ENCODE measurements at places on chromosomes 1 and 21.

GRCh38 chr1:180026556-180026955, 71.9 kb downstream of the CEP350 start:
- H3K36me3 ChIP-seq, result peaks cover 7% of the 10 kb centered on the region
- no peaks in the 10 kb centered on the region for H3K27me3 ChIP-seq
- H3K4me1 ChIP-seq, result peaks cover 10% of the 10 kb centered on the region

DNA sequence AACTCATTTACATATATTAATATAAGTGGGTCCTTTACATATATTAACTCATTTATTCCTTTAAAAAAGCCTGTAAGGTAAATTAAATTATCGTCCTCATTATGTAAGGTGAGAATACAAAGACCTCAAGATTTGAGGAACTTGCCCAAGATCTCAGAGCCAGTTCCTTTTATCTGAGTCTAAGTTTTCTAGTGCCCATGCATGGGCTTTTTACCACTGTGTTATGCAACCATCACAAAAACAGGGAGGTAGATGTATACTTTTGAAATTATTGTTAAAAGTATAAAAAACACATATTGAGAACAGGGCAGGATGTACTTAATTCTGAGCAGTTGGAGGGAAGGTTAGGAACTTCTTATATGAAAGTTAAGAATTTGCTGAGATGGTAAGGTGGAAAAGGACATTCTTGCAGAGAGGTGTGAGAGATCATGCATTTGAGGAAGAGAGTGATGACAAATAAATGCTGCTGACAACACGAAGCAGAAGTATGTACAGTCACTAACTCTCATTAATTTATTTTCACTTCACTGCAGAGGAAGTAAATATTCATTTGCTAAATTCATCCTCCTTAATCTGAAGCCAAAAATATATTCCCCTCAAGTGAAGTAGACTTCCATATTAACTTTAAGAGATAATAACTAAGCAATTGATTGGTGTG, 28.9 kb upstream of the LYPLAL1 start:
- no peaks in the 10 kb centered on the region for H3K4me1 ChIP-seq
- H3K4me3 ChIP-seq, result no peak overlapping the region
- DNase-seq, result no peak
- H3K36me3 ChIP-seq, result no peaks in the 10 kb centered on the region

- peak overlapping the region; percentile 95 for H3K4me3 ChIP-seq
- no peaks in the 10 kb centered on the region for H3K27me3 ChIP-seq
- peak overlapping the region; percentile 90 for H3K27ac ChIP-seq
- DNase-seq, result no peak
- H3K4me1 ChIP-seq, result peaks cover 14% of the 10 kb centered on the region
Observed at GRCh38 chr1:96721053-96721415, 550 bp upstream of the PTBP2 start.

- H3K27ac ChIP-seq, result no peak overlapping the region
- no peak for DNase-seq
- no peak overlapping the region for H3K4me3 ChIP-seq
- H3K4me1 ChIP-seq, result no peaks in the 10 kb centered on the region
- peaks cover 2% of the 10 kb centered on the region for H3K36me3 ChIP-seq
Observed at GRCh38 chr1:83796409-83796808, 202.5 kb downstream of the TTLL7 start.

DNA sequence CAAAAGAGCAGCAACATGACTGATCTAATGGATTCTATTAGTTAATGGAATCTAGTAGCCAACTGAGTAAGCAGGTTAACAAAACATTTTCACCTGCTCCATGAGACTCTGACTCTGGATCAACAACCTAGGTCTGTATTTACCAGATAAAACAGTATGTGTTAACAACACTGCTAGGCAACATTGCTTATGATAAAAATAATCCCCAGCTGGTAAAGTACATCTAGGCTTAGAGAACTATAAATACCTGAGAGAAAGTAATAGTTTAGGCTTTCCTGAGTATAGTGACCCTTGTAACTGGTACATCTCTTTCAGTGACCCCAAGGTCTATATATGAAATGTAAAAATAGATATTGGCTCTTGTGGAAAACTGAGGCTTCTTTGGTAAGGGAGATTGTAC, 73.6 kb upstream of the TBX15 start:
- no peak overlapping the region for H3K4me3 ChIP-seq
- no peaks in the 10 kb centered on the region for H3K4me1 ChIP-seq
- peaks cover 3% of the 10 kb centered on the region for H3K36me3 ChIP-seq
- DNase-seq, result no peak
- H3K27ac ChIP-seq, result no peak overlapping the region

DNA sequence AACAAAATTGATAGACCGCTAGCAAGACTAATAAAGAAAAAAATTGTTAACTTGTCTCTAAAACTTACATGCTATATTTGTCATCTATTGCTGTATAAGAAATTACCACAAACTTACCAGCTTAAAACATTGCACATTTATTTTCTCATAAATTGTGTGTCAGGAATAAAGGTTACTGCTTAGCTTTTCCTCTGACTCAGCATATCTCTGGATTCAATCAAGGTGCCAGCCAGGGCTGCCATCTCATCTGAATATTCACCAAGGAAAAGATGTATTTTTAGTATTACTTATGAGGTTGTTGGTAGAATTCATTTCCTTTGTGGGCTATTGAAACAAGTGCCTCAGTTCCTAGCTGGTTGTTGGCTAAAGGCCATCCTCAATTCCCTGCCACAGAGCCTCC, 912.6 kb upstream of the NEGR1 start:
- H3K4me1 ChIP-seq, result no peaks in the 10 kb centered on the region
- no peak overlapping the region for H3K4me3 ChIP-seq
- DNase-seq, result no peak
- no peaks in the 10 kb centered on the region for H3K36me3 ChIP-seq
- H3K27me3 ChIP-seq, result no peaks in the 10 kb centered on the region

GRCh38 chr1:52641307-52641706, 8.3 kb downstream of the SHISAL2A start:
- peaks cover 43% of the 10 kb centered on the region for H3K4me1 ChIP-seq
- no peak for DNase-seq
- H3K4me3 ChIP-seq, result peak overlapping the region; percentile 52
- peaks cover 11% of the 10 kb centered on the region for H3K36me3 ChIP-seq

Measured in T-helper 17 cell (primary cell).